ENCODE measurements at places on chromosomes 13 and 19.
A peak's percentile ranks its signal among the peaks of the same experiment; 100 is the strongest.

DNA sequence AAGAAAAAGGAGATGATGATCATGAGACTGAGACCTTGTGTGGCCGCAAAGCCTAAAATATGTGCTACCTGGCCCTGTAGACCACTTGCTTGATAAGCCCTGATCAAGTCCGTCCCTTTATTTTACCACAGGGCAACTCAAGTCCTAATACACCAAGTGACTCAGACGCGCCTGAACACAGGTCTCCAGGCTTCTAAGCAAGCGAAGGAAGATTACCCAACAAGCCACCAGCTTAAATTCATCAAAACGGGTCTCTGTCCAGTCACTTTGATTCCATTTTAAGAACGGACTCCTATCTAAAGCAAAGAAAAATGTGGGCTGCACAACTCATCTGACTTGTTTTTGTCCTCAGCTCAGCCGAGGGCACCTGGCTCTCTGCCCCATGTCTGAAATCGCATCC lies 26.8 kb downstream of the SLC7A1 start:
- ATAC-seq, result no peak

DNA sequence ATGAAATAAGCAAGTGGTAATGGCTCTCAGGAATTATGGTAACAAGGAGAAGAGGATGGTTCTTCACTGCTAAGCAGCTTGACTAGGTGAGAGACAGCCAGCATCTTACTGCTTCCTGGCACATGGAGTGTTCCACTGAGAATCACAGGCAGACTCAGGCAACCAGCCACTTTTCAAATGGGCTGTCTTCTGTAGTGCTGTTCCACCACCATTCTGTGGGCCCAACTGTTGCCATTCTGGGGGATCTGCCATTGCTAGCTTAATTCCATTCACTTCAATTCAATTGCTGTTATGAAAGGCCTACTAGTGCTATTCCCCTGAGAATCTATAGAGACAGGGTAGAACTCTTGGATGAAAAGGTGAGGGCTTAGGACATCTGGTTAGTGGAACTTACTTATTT lies 341.9 kb downstream of the KCNRG start:
- ATAC-seq, result no peak

GRCh38 chr13:59276436-59276835 lies 887.3 kb downstream of the DIAPH3 start:
- no peak for ATAC-seq

GRCh38 chr19:1459479-1459878 lies 9.6 kb downstream of the APC2 start:
- no peak for ATAC-seq

- no peak for ATAC-seq
Measured at GRCh38 chr13:26202365-26202972, 19.6 kb downstream of the RNF6 start.

DNA sequence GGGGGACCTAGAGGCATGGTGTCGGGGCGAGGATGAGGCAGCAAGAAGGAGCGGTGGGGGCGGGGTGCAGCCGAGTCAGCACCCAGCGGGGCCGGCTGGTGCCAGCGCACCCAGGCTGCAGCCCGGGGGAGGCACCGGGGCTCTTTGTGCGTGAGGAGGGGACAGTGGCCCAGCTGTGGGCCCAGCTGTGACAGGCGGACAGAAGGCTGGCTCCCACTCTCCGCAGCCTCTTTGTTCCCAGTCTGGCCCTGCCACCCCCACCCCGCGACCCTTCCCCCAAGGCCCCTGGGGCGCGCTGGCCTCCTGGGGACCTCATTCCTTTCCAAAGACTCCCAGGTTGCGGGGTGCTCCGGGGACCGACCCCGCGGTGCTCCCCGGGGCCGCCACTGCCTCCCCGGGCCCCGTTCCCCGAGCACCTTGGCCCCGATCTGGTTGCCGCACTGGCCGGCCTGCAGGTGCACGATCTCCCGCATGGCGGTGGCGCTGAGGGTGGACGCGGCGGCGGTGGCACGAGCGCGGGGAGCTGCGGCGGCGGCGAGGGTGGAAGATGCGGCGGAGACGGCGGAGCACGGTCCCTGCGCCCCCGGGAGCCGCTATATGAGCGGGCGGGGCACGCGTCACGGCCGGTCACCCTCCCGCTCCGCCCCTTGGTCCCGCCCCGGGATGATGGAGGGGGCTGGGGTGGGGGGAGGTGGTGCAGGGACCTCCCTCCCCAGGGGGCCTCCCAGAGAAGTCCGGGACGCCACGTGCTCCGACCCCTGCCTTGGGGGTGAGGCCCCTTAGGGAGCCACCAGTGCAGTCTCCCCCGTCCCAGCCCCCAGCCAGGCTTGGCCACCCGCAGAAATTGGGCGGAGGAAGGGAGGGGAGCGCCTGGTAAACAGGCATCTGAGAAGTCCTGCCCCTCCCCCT lies at the start of gene TUBB4A:
Gene TUBB4A (minus strand): TSS at position 570 of the 909 bp plus-strand sequence. CDS start 97 bp downstream, at position 473.
- ATAC-seq, result peak; percentile 59

DNA sequence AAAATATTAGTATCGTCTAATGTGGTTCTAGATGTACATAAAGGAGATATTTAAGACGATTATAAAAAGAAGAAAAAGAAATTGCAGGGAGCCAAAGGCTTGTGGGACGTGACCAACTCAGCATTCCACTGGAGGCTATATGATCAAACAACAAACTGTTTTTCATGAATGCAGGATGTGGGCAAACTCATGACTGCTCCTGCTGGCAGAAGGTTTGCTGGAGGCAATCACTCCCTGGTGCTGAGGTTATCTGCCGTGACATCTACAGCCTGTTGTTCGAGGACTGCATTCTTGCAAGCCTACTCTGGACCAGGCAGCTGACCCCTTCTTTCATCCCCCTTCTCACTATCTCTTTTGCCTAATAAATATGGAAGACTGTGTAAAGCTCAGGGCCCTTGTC lies 518.1 kb downstream of the UQCRFS1 start:
- no peak for ATAC-seq

- ATAC-seq, result no peak
Measured at GRCh38 chr19:47609906-47610894, 1.3 kb downstream of the BICRA start.

DNA sequence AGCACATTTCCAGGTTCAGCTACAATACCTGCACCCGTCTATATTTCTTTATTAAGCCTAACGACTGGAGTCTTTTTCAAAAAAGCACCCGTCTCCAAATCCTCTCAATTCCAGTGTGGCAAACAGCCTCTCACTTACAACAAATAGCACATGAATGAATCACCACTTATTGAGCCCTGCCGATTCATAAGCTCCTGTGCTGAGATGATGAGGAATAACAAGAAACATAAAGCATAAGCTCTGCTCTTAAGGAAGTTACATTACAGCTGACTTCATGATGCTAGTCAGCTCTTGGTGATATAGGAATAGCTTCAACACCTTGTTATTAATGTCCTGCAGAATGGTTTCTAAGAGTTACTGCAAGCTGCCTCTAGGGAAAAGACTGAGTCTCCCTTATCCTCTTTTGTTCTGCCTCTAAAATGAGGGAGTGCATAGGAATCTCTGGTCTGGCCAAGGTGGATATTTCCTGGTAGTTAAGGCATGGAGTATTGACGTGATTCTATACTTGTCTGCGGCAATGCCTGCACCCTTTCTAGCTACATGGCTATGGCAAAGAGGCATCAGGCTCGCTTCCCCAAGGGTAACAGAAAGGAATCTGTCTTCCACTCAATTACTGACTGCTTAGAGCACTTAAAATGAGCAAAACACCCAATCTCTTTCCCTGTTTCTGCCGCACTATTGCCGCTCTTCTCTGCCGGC lies 195.7 kb downstream of the KLF12 start:
- no peak for ATAC-seq

- ATAC-seq, result no peak
Measured at GRCh38 chr13:111304041-111304544, 16.3 kb upstream of the TEX29 start.

GRCh38 chr13:39419068-39419467 lies 183.9 kb downstream of the LHFPL6 start:
- ATAC-seq, result no peak

DNA sequence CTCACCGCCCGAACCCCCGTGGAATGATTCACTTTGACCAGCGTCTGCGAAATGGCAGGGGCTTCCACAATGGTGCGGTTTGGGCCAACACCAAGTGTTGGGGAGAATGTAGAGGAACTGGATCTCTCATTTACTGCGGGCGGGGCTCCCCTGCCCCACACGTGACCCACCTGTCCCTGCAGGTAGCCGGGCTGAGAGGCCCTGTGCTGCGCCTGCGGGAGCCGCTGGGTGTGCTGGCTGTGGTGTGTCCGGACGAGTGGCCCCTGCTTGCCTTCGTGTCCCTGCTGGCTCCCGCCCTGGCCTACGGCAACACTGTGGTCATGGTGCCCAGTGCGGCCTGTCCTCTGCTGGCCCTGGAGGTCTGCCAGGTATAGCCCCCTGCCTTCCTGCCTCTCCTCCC lies 5.8 kb upstream of the FLT3LG start:
- no peak for ATAC-seq

DNA sequence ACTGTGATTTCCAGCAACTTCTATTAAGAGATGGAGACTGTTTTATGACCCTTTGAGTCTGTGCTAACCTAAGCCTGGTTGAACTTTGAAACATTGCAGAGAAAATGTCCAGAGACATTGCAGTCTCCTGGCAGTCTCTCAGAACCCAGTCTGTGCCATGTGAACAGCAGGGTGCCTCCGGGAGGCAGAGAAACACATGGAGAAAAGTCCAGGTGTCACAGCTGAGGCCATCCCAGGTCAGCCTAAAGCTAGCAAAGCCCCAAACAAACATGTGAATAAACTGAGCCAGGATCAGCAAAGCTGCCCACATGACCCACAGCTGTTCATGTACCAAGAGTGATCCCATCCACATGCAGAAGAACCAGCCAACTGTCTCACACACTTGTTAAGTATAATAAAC lies 7.8 kb downstream of the CYP4F11 start:
- no peak for ATAC-seq

DNA sequence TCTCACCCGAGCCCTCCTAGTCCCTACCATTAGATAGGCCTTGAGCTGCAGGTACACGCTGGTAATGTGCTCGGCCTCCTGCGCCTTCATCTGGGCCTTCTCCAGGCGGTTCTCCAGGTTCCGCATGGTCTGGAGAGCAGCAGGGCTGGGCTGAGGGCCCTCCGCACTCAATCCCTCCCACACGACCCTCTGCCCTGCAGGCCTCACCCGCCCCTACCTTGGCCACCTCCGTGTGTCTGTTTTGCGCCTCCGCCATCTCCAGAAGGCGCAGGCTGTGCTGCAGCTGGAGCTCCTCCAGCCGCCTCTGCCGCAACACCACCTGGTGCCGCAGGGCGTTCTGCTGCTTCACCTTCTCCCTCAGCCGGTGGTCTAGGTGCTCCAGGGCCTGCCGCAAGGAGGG lies 7.5 kb upstream of the RGL3 start:
- no peak for ATAC-seq

DNA sequence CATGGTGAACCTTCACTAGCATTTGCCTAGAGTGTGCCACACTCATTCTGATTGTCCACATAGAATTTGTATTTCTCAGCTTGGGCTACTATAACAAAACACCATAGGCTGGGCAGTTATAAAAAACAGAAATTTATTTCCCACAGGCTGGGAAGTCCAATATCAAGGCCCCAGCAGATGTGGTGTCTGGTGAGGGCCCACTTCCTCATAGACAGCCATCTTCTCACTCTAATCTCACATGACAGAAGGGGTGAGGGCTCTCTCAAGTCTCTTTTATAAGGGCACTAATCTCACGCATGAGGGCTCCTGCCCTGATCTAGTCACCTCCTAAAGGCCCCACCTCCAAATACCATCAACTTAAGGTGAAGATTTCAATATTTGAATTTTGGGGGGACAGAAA lies 53.6 kb downstream of the LRRC63 start:
- ATAC-seq, result no peak

- ATAC-seq, result no peak
Measured at GRCh38 chr19:48543121-48543710, 8.8 kb upstream of the SULT2B1 start.

DNA sequence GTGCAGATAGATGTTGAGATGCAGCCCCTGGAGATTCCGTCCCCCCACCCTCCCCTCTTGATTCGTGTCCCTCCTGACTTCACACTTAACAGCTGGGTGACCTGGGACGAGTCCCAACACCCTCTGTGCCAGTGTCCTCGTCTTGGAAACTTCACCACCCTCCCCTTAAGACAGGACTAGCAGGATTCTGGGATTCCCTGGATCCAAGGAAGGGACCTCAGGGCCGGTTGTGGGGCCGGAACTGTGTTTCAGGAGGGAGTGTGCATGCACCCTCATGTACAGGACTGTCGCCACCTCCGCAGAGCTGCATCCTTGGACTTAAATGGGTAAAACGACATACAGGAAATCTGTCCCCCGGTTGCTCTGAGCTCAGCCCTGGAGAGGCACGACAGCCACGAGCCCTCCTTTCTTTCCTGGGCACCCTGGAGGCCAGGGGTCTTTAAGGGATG lies 990 bp downstream of the MYO9B start:
- ATAC-seq, result no peak

DNA sequence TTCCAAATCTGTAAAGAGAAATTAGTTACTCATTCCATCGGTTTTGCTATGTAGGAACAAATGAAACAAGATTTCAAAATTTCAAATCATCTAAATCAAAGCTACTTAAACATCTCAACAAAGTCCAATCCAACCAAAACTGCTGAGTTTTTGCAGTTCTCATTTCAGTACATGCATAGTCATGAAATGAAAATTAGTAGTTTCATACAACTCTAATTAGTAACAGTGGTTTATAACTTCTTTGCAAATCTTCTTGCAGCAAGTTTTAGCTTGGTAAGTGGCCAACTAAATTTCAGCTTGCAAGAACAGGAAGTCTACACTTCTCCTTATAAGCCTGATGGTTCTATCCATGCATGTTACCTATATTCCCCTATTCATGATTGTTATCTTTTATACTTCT lies 75.6 kb downstream of the SPRY2 start:
- no peak for ATAC-seq

DNA sequence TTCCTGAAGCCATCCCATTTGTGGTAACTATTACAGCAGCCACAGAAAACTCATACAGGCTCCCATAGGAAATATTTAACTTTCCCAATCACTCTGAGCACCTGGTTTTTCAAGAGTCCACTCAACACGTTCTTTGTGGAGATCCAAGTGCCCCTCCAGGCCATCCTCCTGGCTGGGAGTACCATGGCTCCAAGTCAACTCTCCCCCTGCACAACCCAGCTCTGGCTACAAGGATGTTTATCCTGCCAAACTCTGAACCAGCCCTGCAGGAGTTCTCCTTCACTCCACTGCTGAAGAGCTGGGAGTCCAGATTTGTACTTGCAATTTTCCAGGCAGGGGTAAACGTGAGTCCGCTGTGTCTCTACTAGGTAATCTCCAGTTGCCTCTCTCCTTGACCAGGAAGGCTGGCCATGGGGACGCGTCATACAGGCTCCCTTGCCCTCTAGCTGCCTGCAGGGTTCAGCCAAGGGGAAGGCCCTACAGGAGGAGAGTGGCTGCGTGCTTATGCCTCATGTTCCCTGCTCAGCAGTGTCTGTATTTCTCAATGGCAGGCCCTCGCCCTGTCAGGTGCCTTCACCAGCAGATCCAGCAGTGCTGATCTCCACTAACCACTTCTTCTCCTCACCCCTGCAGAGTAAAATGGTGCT lies 29.9 kb upstream of the ARGLU1 start:
- ATAC-seq, result no peak

Data from activated CD4-positive, CD25-positive, alpha-beta regulatory T cell treated with anti-CD3 and anti-CD28 coated beads, Interleukin-2, amount 50 U/mL, for 24 hours (primary cell).